Karpas-422 (cell line): ENCODE measurements at places on chromosomes 4 and X.
A peak's percentile ranks its signal among the peaks of the same experiment; 100 is the strongest.

DNA sequence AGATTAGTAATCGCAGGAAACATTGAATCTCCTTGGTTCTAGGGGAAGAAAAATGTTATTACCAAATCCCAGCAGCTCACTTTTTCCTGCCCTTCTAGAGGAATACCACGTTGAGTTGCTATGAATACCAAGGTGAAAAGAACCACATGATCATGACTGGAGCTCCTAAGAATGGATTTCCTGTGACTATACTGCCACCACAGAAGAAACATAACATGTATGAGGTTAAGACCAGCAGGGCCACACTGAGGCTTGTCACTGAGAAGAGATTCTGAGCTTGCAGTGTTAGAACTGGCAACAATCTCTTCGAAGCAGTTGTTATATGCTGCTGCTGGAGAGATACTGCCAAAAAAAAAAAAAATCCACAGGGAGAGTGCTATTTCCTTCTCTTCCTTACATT lies 1235.3 kb downstream of the FSTL5 start:
- no peak overlapping the region for H3K27ac ChIP-seq
- H3K27me3 ChIP-seq: no peaks in the 10 kb centered on the region
- H3K36me3 ChIP-seq: no peaks in the 10 kb centered on the region
- H3K4me1 ChIP-seq: no peaks in the 10 kb centered on the region
- DNase-seq: no peak
- H3K4me3 ChIP-seq: no peak overlapping the region

- no peak overlapping the region for H3K4me3 ChIP-seq
- H3K4me1 ChIP-seq: peaks cover 13% of the 10 kb centered on the region
- no peak overlapping the region for H3K27ac ChIP-seq
- H3K36me3 ChIP-seq: no peaks in the 10 kb centered on the region
- no peaks in the 10 kb centered on the region for H3K27me3 ChIP-seq
Measured at GRCh38 chr4:101355767-101356702, 8.7 kb upstream of the PPP3CA start.

- H3K36me3 ChIP-seq: no peaks in the 10 kb centered on the region
- peak overlapping the region; percentile 66 for H3K4me3 ChIP-seq
- DNase-seq: no peak
- no peaks in the 10 kb centered on the region; the same call in 1 of the 2 replicates for H3K27me3 ChIP-seq
- H3K27ac ChIP-seq: no peak overlapping the region
- peaks cover 20% of the 10 kb centered on the region for H3K4me1 ChIP-seq
Measured at GRCh38 chr4:13548059-13548983, 4.0 kb upstream of the NKX3-2 start.

DNA sequence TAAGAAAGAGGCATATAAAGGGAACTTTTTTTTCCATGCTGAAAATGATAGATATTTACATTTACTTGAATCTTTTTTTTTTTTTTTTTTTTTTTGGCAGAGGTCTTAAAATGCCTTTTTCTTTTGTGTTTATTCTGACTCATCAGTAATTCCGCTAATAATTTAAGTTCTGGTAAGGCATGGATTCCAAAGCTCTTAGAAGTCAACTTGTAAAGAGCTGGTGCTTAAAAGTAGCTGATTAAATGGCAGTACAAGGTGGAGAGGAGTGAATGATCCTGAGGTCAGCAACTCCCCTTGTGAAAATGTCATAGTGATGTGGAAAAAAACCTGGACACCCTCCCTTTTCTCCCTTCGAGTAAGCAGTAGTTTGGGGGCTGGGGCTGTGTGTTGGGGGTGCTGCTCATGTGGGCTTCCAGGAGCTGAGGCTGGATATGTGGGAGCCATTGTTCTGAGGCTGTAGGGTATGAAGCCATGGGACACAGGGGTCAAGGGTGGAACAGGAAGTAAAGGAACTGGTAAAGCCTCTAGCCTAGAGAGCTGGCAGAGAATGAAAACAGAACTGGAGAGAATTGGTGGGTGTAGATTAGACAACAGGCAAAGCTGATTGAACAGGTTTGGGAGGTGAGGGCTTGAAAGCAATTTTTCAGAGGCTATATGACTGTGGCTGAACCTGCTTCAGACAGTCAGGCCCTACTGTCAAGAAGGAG lies 41.0 kb upstream of the PITX2 start:
- no peaks in the 10 kb centered on the region for H3K4me1 ChIP-seq
- no peaks in the 10 kb centered on the region for H3K36me3 ChIP-seq
- no peak for DNase-seq
- no peak overlapping the region for H3K27ac ChIP-seq
- no peaks in the 10 kb centered on the region for H3K27me3 ChIP-seq

DNA sequence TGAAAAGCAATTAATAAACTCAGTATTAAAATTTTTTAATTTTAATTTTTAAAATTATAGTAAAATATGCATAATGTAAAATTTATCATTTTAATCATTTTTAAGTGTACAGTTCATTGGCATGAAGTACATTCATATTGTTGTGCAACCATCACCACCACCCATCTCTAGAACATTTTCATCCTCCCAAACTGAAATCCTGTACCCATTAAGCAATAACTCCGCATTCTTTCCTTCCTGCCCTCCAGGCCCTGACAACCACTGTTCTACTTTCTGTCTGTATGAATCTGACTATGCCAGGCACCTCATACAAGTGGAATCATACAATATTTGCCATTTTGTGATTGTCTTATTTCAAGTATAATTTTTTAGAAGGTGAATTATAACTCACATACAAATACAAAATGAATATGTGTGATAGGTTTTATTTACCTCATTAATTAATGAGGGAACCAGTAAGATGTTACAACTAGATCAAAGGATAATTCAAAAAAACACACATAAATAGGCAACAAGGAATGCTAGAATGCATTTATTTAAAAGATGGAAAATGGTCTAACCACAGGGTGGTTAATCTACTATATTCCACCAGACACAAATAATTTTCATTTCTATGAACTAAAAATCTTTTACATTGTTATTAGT lies 13.1 kb upstream of the AFF1 start:
- H3K27ac ChIP-seq: no peak overlapping the region
- H3K4me1 ChIP-seq: no peaks in the 10 kb centered on the region
- no peaks in the 10 kb centered on the region for H3K36me3 ChIP-seq
- H3K27me3 ChIP-seq: no peaks in the 10 kb centered on the region
- DNase-seq: no peak
- no peak overlapping the region for H3K4me3 ChIP-seq

- no peak for DNase-seq
- no peaks in the 10 kb centered on the region for H3K36me3 ChIP-seq
- H3K27me3 ChIP-seq: no peaks in the 10 kb centered on the region
- no peaks in the 10 kb centered on the region for H3K4me1 ChIP-seq
Measured at GRCh38 chr4:162586266-162586665, 422.5 kb upstream of the FSTL5 start.

DNA sequence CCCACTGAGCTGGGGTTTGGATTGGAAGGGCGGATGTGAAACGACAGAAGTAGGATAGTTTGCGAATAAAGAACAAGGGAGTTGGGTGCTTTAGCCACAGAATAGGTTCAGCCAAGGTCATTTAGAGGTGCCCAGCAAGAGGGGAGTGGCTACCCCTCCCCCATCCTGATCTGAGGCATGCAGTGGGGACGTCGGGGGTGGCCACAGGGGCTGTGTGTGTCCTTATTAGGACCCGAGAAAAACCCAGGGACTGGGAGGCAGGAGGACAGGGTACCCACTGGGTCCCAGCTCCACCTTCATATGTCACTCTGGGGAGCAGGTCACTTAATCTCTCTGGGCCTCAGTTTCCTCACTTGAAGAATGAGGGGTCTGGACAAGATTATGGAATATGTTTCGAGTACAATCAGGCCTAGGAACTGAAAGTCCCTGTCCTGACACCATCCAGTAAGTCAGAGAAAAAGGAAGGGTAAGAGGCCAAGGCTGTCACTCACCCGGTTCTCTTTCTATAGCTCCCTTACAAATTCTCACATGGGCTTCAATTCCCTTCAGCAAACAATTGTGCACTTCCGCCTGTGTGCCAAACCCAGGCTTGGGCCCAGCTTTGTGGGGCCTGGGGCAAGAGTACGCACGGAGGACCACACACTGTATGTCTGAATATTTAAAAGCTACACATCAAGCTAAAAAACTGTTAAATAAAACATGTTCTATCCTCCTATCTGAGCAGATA lies 4.2 kb upstream of the NYX start:
- no peaks in the 10 kb centered on the region for H3K27me3 ChIP-seq
- no peaks in the 10 kb centered on the region for H3K36me3 ChIP-seq
- no peak overlapping the region for H3K27ac ChIP-seq
- DNase-seq: no peak

GRCh38 chrX:47351706-47352105 lies 18.7 kb upstream of the ZNF157 start:
- H3K4me1 ChIP-seq: no peaks in the 10 kb centered on the region
- DNase-seq: no peak
- no peaks in the 10 kb centered on the region for H3K27me3 ChIP-seq

DNA sequence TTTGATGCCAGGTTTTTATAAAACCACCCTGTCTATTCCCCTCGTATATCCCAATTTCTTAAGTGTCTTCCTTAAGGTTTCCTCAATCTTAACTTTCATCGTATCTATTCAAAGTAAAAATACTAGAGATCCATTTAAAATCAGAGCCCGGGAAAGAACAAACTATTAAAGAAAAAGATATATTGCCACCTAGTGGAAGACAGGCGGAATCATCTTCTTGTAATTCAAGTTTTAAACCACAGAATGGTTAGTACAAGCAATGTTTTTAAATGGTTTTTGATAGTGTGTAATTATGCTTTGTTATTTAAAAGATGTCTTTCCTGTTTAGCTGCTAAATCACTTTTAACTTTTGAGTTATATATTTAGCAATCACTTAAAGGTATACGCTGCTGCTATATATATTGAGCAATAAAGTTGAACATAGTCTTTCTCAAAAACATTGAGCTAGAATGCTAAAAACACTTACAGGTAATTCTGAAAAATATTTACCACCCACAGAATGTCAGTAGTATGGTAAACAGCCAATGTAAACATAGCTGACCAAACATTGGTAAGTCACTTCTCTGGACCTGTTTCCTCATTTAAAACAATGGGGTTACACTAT lies 18.2 kb downstream of the PRDM8 start:
- no peak overlapping the region for H3K4me3 ChIP-seq
- peak; percentile 43 for DNase-seq
- H3K36me3 ChIP-seq: no peaks in the 10 kb centered on the region

DNA sequence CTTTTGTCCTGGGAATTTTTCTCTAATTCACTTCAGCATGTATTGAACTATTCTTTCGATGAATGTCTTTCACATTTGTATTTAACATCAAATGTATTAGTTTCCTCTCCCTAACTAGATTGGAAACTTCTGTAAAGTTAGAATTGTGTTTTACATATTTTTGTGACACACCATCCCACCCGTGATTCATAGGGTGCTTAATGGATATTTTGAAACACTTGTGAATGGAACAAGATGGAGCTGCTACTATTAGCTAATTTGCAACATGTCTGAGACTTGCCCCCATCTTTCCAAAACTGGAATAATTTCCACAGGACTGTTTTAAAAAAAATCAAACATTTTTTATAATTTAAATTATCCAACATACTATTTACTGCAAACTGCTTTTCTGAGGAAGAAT lies 30.2 kb upstream of the GNPDA2 start:
- H3K36me3 ChIP-seq: no peaks in the 10 kb centered on the region
- no peak for DNase-seq
- no peaks in the 10 kb centered on the region for H3K27me3 ChIP-seq
- no peaks in the 10 kb centered on the region for H3K4me1 ChIP-seq

DNA sequence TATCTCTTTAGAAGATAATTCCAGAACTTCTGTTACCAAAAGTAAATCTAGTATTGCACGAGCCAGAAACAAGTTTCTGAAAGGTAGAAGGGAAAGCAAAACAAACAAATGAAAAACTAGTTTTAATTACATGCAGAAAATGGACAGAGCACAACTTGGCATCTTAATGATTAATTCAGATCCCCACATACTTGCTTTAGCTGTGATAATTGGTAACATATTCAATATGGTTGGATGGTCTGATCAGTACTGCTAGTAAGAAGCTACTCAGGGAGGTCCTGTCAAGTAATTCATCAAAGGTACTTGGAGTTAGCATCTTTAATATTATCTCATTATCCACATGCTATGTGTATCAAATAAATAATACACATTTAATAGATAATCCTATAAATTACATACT lies 204.3 kb downstream of the TRAM1L1 start:
- no peak overlapping the region for H3K27ac ChIP-seq
- DNase-seq: no peak
- no peaks in the 10 kb centered on the region for H3K4me1 ChIP-seq
- H3K4me3 ChIP-seq: no peak overlapping the region
- H3K27me3 ChIP-seq: no peaks in the 10 kb centered on the region

DNA sequence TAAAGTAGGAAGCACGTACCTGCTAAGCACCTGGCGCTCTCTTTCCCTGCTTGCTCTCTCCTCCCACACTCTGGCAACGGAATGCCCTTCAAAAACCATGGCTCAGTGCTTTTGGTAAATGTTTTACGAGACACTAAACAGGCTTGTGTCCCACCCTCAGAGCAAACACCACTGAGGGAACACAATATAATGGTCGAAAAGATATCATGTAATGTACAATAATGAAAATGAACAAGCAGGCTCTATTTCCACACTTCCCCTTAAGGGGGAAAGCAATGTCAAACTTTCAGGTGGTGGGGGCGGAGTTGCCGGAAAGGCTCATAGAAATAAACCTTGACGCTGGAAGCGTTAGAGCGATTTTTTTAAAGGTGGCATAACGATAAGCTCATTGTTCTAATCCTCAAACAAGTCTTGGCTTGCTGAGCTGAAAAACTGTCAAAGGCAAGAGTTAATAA lies 115.1 kb downstream of the RBM47 start:
- H3K4me1 ChIP-seq: peaks cover 15% of the 10 kb centered on the region
- no peaks in the 10 kb centered on the region for H3K27me3 ChIP-seq
- no peak for DNase-seq
- H3K36me3 ChIP-seq: no peaks in the 10 kb centered on the region

DNA sequence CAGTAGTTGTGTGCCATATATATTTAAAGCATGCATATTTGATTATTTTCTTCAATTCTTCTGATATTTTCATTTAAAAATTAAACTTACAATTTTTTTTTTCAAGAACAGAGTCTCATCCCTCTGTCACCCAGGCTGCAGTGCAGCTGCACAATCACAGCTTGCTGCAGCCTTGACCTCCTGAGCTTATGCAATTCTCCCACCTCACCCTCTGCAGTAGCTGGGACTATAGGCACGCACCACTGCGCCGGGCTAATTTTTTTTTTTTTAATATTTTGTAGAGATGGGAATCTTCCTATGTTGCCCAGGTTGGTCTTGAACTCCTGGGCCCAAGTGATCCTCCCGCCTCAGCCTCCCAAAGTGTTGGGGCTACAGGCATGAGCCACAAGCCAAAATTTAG lies 5.8 kb upstream of the DCLK2 start:
- no peaks in the 10 kb centered on the region for H3K27me3 ChIP-seq
- H3K36me3 ChIP-seq: no peaks in the 10 kb centered on the region
- H3K4me1 ChIP-seq: no peaks in the 10 kb centered on the region
- H3K27ac ChIP-seq: no peak overlapping the region
- DNase-seq: no peak
- H3K4me3 ChIP-seq: no peak overlapping the region

DNA sequence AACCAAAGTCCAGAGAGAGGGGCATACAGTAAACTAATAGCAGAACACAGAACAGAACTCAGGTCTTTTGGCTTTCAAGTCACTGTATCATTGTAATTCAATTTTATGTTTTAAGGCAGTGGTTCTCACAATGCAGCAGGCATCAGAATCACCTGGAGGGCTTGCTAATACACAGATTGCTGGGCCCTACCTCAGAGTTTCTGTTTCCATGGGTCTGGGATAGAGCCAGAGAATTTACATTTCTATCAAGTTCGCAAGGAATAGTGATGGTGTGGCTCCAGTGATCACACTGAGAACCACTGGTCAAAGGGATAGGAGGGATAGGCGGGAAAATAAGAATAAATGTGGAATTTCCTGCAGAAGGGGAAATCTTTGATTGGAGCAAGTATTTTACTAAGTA lies 36.7 kb downstream of the LANCL3 start:
- H3K27me3 ChIP-seq: no peaks in the 10 kb centered on the region
- H3K27ac ChIP-seq: no peak overlapping the region
- H3K4me1 ChIP-seq: no peaks in the 10 kb centered on the region
- no peak for DNase-seq
- H3K4me3 ChIP-seq: no peak overlapping the region
